RPMI8226 (cell line): ENCODE measurements at places on chromosomes 7 and 10.

DNA sequence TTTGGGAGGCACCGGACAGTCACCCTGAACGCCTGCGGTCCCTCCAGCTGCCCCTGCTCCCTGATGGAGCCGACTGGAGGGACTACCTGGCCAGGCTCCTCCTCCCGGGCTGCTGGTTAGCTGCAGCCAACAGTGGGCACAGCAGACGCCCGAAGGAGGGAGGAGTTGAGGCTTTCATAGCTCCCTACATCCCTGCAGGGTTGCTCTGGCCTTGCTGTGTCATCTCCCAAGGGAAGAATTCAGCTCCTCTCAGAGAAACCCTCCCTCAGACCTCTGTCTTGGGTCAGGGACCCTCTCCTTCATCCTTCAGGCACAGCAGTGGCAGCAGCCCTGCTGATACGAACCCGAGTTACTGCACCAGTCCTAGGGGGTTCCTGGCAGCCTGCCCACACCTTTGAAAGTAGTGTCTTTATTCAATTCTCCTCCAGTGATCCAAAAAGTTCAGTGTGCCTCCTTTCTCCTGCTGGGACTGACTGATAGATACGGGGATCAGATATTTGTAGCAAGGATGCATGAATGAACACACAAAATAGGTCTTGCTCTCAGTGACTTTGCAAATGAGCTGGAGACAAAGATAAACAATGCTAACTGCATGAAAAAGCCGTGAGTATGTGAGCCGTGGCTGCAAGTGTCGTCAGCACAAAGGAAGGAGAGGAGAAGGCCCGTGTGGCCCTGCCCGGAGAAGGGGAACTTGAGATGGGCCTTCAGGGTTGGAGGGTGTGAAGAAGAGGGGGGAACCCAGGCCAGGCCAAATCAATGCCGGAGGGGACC, 136.6 kb downstream of the PRKAG2 start:
- no peak for DNase-seq

DNA sequence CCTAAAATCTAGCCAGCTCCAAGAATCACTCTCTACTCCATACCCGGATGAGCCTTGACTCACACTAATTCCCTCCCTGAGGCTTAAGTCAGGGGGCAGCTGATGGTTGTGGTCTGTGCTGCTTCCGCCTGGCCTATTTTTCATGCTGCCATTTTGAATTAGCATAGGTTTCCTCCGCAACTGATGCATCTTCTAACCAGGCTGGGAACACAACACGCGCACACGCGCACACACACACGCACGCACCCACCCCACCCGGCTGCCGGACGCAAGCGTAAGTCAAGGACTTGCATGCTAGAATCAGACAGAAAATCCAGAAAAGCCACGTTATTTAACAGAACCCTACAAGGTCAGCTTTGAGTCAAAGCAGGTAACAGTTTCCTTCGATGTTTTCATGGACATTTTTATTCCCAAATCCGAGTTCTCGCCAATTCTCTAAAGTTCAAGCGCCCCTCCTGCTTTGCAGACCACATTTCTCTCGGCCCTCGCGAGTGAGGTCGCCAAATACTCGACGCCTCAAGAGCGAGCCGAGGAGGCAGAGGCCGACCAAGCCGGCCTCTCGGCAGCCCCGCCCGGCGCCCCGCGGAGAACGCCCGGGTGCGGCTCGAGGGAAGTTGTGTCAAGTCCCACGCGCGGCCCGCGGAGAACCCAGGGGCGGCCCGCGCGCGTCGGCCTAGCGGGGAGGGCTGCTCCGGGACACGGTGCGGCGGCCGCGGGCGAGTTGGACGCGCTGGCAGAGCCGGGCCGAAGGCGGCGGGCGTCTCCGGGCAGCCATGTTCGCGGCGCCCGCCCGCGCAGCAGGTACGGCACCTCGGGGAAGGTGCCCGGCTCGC, 961 bp downstream of the SCRN1 start:
- peak; percentile 37 for DNase-seq

GRCh38 chr10:23516530-23516929, 77.7 kb downstream of the OTUD1 start:
- peak; percentile 13 for DNase-seq

- DNase-seq = no peak
Measured at GRCh38 chr10:31656851-31657433, 271.7 kb downstream of the ARHGAP12 start.

GRCh38 chr10:60964257-60965235, 20.6 kb upstream of the RHOBTB1 start:
- peak; percentile 66 for DNase-seq

DNA sequence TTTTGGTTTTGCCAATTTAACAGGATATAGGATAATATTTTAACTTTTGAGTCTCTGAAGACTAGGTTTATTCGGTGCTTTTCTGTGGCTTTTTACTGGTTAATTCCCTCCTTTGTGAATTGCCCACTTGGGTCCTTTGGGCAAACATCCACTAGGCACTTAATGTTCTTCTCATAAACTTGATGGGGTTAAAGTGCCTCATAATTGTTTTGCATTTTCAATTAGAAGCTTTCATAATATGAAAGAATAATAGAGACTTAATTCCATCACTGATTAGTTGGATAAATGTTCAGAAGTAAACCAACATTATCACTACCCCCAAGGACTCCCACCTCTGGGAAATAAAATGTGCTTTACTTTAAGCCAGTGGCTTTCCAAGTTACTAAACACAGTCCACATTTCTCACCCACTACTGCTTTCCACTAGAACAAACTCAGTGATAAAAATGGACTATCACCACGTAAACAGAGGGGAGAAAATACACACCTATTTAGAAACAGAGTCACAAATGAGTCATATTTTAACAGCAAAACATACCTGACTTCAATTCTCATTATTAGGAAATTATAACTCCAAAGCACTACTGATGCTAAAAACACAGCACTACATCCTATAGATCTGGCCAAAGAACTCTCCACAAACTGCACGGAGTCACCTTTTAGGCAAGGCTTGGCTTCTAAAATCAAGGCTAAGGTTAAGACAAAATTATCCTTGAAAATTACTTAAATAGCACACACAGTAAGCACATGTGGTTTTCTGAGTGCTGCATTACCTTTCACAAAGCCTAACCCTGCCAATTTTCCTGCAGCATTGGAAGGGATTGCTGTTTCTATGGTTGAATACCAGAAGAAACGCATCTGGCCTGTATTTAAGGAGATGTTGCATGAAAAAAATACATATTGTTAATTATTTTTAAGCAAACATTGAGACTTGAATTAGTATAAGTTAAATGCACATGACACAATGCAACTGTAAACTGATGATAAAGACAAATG, 41.2 kb downstream of the PARD3 start:
- no peak for DNase-seq
